ENCODE measurements at places on chromosomes 12 and 14.

DNA sequence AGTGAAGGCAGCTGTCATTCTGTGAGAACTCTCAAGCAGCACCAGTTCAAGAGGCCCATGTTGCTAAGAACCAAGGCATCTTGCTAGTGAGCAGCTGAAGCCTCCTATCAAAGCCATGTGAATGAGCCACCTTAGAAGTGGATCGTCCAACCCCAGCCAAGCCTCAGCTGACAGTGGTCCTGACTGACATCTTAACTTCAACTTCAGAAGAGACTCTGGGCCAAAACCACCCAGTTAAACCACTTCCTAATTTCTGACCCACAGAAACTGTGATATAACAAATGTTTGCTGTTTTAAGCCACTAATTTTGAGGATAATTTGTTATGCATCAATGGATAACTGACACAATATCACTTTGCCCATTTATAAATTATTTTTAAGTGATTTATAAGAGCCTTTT is 256.0 kb downstream of the RPAP3 start:
- DNase-seq = no peak

GRCh38 chr14:68248481-68249255 is 429.1 kb downstream of the RAD51B start:
- peak; percentile 62 for DNase-seq

- peak; percentile 15 for DNase-seq
Observed at GRCh38 chr14:50061664-50062437, 54.5 kb downstream of the VCPKMT start.

DNA sequence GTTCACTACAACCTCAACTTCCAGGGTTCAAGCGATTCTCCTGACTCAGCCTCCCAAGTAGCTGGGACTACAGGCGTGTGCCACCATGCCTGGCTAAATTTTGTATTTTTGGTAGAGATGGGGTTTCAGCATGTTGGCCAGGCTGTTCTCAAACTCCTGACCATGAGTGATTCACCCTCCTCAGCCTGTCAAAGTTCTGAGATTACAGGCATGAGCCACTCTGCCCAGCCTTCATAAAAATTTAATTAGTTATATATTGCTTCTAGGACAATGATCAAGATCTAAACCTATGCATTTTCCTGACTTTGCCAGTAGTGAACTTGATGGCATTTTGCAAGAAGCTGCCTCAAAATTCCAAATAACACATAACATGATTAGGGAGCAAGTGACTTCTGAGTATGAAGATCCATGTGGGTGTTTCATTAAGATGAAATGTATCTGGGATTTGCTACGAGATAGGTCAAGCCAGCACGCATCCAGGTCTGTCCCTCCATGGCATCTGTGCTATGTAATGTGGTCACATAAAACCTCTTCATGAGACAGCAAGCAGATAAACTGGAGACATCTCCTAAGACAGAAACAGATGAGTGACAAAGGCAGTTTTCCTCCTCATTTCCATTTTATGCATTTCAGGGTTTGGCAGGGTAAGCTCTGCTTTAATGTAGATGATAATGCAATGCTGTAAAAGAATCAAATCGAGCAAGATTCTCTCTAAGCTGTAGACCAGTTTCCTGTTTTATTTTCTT is 319.4 kb upstream of the ATP2B1 start:
- no peak for DNase-seq

GRCh38 chr12:73935817-73936216 is 601.8 kb upstream of the ATXN7L3B start:
- DNase-seq = no peak

DNA sequence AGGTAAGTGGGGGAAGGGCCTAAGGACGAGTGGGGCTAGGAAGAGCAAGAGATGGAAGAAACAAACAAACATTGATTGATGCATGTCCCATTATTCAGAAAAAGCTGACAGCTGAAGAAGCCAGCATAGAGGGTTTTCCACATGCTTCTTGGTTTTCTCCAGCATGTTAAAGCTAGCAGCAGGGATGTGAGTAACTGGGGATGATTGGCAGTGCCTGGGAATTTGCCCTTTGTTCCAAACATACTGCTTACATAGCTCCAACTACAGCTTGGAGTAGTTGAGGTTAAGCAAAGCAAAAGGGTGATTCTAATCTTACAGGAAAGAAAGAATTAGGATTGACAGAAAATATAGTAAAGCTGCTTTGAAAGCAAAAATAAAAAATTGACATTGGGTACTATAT is 68.0 kb upstream of the IFNG-AS1 start:
- DNase-seq = no peak

DNA sequence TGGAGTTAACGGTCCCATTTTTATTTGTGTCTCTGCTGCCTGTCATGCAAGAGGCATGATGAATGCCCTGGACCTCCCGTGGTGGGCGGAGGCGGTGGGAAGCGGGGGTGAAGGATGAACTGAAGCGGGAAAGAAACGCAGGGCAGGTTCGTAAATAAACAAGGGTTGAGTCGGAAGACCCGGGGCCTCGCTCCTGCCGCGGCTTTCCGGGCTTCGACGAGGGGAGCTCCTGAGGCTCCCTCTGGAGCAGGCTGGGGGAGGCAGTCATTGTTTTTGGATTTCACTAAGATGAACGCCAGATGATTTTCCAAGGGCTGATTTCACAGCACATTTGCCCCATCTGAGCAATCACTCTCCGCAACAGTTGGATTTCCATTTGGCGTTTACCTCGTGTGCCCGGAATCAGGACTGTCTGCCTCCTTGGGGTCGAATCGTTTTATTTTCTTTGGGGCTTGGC is 130.2 kb downstream of the SLC38A6 start:
- DNase-seq = no peak

DNA sequence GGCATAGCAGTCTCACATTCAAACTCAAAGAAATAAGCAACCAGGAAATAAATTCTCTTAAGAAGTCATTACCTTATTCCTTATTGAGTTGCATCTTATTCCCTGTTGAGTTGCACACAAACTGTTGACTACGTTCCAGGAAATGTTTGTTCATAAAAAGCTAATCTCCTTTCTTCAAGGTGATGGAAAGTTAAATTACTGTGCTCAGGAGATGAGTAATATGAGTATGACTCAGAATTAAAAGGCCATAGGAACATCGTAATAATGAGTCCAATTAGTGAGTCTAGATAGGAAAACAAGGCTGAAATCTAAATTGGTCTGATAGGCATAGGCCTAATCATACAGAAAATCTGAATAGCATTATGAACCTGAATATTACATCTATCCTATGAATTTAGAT is 203.1 kb downstream of the SLC2A13 start:
- no peak for DNase-seq

- no peak for DNase-seq
Observed at GRCh38 chr14:30655124-30655523, 33.0 kb downstream of the SCFD1 start.

- no peak for DNase-seq
Observed at GRCh38 chr12:20444595-20445170, 76.3 kb downstream of the PDE3A start.

DNA sequence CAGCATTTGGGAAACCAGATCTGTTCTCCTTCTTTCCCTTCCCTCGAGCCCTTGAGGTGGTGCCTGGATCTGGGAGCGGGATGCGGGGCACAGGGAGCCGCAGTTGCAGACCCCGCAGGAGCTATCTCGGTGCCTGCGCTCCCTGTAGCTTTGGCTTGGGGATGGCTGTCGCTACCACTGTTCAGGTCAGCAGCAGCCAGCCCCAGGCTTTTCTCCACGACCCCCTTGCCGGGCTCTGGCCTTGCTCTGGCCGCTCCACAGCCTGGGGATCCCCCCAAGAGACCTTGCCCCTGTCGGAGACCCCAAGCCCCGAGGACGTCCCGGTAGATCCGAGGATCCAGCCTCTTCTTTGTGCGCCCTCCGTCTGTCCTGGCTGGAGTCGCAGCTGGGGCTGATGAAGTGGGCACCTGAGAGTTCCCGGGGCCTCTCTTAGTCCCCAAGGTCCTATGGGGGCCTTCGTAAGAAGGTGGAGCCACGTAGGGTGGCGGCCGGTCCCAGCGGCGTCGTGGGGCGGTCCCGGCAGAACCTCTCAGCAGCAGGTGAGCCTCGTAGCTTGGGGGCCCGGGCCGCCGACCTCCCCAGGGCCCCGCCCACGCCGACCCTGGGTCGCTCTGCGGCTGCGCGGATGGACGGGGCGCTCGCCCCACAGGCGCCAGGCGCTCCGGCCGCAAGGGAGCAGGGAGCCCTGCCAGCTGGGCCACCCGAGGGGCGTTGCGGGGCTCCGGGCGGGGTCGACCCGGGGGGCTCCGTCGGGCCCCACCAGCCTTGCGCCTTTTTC is 1.3 kb downstream of the DDN start:
- DNase-seq = no peak

DNA sequence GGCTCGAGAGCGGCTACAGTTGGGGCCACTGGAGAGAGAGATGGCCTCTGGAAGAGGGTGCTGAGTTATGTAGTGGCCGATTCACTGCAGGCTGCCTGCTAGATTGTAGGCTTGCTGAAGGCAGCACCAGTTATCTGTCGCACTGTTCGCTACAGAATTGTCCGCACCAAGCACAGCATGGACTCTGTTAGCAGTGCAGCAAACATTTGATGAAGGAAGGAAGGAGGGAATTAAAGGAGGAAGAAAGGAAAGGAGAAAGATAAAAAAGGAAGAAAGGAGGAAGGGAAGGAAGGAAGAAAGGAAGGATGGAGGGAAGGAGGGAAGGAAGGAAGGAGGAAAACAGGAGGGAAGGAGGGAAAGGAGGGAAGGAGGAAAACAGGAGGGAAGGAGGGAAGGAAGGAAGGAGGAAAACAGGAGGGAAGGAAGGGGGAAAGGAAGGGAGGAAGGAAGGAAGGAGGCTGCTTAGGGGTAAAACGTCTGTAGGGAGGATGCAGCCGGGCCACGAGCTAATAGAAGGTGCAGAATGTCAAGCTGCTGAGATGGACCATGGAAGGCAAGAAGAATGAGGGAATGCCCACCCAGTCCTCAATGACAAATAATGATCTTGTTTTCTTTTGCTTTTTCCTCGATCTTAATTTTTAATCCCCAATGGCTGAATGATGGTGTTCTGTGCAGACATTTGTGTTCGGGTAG is 27.3 kb upstream of the ADIPOR2 start:
- DNase-seq = no peak

GRCh38 chr12:25817166-25817565 is 141.3 kb upstream of the RASSF8 start:
- DNase-seq = no peak

GRCh38 chr14:34023824-34024767 is 73.2 kb upstream of the EGLN3 start:
- no peak for DNase-seq

DNA sequence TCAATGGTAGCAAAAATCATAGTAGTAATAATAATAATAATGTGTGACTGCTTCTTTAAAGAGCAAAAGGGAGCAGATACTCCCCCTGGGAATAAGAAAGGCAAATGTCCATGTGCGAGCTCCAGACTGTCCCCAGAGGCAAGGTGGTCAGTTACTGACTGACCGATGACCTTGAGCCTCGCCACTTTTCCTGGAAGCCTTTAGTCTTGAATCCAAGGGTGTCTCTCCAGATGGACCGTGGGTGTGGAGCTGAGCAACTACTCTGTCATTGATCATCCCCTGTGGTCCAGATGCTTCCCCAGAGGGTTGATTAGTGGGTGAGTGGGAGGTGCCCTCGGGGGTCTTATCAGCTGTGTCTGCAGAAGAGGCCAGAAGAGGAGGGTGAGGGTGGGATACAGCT is 418.5 kb upstream of the TBX3 start:
- DNase-seq = no peak

GRCh38 chr12:39122562-39123204 is 217.3 kb upstream of the CPNE8 start:
- no peak for DNase-seq

GRCh38 chr14:50967790-50968189 is 23.5 kb upstream of the PYGL start:
- DNase-seq = no peak

DNA sequence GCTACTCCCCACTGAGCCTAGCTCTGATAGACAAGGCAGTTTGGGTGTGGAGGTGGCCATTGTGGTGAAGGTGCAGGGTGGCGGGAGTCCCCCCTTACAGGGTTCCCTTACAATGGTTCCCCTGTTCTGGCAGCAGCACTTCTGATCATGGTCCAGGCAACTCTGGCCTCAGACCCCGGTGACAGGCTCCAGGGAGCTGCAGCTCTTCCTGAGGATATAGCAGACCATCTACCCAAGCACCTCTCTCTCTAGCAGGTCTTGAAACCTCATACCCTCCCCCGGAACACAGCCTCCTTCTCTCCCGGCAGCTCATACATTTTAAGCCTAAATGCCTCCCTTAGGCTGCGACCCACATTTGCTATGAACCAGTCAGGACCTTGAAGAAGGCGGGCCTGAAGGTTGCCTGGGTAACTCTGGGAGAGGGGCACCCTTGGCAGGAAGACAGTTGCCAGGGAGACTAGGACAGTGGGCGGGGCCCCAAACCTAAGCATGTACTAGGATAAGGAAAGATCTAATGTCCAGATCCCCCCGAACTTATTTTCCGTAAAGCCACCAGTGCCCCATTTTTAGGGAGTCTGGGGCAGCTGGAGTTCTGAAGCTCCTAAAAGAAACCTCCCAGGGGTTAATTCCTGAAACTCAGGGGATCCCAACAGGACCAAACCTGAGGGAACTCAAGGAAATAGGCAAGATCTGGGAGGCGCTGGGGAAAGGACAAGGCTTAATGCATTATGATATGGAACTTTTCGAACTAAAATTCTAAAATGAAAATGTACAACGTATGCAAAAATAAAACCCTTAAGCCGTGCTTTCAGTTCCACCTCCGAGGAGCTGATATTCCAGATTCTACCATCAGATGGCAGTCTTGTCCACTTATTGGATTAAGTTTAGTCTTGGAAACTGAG is 4.5 kb upstream of the GDF11 start:
- peak; percentile 86 for DNase-seq

DNA sequence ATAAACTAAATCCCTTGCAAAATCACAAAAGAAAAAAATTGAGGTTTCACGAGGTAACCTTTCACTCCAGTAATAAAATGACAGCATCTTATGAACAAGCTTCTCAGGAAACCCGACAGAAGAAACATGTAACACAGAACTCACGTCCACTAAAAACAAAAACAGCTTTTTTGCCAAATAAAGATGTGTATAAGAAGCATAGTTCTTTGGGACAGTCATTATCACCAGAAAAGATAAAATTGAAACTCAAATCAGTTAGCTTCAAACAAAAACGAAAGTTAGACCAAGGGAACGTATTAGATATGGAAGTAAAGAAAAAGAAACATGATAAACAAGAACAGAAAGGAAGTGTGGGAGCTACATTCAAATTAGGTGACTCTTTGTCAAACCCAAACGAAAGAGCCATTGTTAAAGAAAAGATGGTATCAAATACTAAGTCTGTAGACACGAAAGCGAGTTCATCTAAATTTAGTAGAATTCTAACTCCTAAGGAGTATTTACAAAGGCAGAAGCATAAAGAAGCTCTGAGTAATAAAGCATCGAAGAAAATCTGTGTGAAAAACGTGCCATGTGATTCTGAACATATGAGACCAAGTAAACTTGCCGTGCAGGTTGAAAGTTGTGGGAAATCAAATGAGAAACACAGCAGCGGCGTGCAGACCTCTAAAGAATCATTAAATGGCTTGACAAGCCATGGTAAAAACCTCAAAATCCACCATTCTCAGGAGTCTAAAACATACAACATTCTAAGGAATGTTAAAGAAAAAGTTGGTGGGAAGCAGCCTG is 25.8 kb downstream of the RESF1 start:
- no peak for DNase-seq
